Heart left ventricle (tissue), 16 donors: ENCODE measurements at places on chromosomes 1 and 21. TPM values are rescaled to one million over a fixed set of nuclear protein-coding genes. Genes with fewer than 3 reads are reported as not detected.
A peak's percentile ranks its signal among the peaks of the same experiment; 100 is the strongest.

DNA sequence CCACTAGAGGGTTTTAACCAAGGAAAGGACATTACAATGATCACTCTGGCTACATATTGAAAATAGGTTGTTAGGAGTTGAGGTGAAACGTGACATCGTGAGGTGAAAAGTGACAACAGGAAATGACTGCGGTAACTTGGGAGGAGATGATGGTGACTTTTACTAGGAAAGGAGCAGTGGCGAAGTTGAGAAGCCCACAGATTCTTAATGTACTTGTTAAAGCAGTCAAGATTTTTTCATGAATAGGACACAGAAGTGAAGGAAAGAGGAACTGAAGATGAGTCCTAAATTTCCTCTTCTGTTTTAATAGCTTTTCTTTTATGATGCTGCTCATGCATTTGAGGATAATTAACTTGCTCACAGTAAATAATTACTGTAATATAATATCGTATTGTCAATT, 59.5 kb downstream of the OMA1 start:
- no peak for DNase-seq

The OR10Z1 gene
- not detected for total RNA-seq

GRCh38 chr1:150548632-150549495, at the start of gene ADAMTSL4:
Gene ADAMTSL4 (plus strand): TSS chr1:150549408. CDS start chr1:150552289, 2,881 bp downstream.
- DNase-seq = peak; percentile 59

The MRTO4 gene
- 9.2 TPM for total RNA-seq

DNA sequence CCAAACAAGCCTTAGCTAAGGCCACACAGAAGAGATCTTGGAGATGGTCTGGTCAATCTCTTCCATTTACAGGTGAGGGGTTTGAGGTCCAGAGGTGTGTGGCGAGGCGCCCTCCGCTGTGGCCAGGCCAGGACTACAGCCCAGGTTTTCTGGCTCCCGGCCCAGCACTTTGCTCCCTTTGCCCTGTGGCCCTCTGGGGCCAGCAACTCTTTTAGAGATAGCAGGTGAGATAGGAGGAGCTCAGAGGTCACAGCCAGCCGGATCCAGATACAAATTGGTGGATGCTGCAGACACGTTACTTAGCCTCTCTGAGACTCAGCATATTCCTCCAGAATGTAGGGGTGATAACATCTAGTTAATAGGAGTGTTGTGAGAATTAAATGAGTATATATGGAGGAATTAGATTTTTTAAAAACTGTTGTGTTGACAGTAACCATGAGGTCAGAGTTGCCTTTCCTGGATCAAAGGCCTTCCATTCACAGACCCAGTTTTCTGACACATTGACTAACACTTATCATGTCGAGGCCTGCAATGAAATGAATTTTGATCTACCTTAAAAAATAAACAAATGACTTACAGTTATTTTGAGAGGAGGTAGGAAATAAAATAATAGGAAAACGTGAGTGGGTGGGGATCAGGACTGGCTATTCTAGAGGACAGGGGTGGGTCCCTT, 16.6 kb downstream of the TEX35 start:
- no peak for DNase-seq

- no peak for DNase-seq
Observed at GRCh38 chr1:221712776-221713431, 29.0 kb downstream of the DUSP10 start.

DNA sequence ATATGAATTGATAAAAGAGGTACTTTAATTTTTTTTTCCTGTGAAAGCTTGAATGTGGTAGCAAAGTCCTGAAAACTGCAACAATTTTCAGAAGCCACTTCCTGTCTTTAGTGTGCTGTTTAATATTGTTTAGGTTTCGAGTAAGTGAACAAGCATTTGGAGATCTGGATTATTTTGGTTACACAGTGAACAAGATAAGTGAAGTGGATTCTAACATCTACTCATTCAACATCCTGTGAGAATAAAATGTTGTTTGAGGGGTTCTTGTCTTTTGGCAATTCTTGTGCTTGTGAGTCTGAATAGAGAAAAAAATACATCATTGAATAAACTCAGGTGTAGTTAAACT, 35.2 kb upstream of the PLA2G4A start:
- DNase-seq = no peak

- no peak for DNase-seq
Observed at GRCh38 chr1:1833456-1833855, 55.2 kb upstream of the NADK start.

DNA sequence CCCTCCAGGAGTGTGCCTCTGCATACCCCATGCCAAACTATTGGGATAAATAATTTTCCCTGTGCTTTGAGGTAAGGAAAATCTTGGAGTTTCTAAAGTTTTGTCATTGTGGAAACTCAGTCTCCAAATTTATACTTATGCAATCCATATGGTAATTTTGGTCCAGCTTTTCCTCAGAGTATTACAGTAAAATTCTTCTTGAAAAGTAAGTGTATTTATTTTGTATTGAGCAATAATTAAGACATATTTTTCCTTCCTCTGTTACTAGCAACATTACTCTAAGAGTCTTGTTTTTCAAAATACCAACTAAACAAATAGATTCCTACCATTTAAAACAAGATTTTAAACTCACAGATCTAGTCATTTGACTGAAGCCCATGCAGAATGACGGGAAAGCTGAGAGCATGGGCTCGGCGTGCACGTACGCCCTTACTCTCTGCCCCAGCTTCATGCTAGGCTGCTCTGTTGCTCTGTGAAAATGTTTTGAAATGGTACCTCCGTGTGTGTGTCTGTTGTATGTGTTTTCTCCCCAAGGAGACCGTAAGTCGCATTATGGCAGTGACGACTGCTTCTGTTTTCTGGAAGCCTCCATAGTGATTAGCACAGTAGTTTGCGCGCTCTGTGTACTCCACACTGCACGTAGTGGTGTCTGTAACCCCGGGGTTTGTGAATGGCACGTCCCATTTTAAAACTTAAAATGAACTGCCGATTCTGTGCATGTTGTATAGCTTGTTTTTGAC, 165.3 kb downstream of the SDCCAG8 start:
- DNase-seq = no peak
